Activated CD4-positive, alpha-beta T cell treated with anti-CD3 and anti-CD28 coated beads for 36 hours (primary cell): ENCODE measurements at places on chromosomes 1 and 21. TPM values are rescaled to one million over a fixed set of nuclear protein-coding genes. Genes with fewer than 3 reads are reported as not detected.
A peak's percentile ranks its signal among the peaks of the same experiment; 100 is the strongest.

DNA sequence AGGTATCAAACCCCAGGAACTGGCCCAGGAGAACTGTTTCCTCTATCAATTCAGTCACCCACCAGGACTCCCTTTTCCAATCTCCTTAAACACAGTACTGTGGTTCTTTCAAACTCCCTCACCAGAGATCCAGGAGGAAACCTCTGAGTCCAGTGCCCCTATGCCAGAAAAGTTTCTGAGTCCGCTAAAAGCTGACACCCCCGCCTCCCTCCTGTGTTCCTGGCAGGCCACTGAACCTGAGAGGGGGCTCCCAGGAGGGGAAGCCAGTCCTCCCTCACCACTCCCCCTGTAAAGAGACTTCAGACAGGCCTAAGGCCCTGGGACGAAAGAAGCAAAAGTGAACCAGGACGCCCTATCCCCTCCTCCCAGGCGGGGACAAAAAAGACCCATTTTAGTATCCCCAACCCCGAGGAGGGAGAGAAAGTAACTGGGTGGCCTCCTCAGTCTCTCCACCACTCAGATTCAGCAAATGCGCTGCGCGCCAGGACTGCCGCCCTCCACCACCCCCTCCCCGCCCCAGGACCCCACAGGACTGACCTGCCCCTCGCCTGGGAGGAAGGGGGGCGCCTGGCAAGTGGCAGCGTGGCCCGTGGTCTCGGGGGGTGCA lies 624 bp downstream of the SLC41A1 start:
- DNase-seq, result peak; percentile 36

- no peak for DNase-seq
Measured at GRCh38 chr1:30405081-30405480, 318.3 kb downstream of the MATN1 start.

DNA sequence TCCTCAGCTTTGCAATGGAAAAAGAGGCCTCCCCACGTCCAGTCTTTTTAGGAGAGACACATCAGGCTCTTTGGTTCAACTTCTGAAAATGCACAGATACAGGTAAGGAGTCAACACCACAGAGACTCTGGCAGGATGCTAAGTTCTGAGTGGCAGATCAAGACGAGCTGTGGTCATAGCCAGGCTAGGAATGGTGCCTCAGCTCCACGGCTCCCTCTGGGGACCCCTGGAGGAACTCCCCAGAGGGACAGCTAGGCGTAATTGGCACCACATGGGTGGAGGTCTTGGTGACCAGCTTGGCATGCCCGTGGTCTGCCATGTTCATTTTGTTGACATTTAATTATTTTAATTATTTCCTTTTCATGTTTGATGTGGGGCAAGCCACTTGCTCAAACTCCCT lies 206.1 kb downstream of the KAZN start:
- DNase-seq, result peak; percentile 10

Gene GNB1
- total RNA-seq, result 669 TPM

DNA sequence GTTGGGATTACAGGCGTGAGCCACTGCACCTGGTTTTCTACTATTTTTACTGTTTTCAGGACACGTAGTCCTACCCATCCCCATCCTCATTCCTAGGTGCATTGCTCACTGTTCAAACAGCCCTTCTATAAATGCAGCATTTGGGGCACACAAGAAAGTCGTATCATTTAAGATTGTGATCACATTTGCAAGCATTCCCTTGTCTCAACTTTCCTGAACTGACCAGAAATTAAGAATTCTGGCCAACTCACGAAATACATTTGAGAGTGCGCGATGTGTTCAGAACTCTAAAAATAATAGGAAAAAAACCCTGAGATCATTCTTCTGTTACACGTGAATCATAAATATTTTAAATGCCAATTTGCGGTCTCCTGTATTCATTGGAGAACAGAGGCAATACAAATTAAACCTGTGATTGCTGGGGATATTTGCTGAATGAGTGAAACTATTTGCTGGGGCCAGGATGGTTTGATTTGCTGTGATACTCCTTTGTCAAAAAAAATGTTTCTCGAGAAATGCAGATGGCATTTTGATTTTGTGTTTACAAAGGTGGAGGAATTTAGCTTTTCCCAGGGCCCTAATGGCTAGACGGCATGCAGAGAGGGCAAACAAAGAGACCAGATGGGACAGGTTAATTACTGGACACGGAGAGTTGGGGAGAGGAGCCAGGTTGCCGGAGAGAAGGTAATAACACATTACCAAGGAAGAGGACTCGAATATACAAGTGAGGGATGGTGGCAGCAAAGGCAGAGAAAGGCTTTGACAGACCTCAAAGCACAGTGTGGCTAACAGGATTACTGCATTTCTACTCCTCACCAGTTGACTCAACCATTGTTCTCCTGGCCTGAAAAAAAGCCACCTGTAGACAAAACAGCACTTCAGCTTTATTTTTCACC lies 38.4 kb downstream of the STPG1 start:
- no peak for DNase-seq

DNA sequence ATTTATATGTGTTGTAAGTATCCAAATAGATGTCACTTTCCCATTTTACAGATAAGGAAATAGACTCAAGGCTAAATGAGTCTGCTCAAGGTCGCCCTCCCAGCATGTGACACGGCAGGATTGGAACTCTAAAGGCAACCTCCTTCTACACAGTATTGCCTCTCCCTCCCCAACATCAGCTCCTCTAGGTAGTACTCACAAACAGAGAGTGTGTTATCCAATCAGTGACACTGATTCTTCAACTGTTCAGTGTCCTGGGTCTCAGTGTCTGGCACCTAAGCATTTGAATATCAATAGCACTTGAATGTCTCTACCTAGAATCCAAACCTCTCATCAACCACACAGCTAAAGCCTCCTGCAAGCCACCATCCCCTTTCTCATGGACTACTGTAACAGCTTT lies 87.1 kb downstream of the DAB1 start:
- DNase-seq, result no peak

DNA sequence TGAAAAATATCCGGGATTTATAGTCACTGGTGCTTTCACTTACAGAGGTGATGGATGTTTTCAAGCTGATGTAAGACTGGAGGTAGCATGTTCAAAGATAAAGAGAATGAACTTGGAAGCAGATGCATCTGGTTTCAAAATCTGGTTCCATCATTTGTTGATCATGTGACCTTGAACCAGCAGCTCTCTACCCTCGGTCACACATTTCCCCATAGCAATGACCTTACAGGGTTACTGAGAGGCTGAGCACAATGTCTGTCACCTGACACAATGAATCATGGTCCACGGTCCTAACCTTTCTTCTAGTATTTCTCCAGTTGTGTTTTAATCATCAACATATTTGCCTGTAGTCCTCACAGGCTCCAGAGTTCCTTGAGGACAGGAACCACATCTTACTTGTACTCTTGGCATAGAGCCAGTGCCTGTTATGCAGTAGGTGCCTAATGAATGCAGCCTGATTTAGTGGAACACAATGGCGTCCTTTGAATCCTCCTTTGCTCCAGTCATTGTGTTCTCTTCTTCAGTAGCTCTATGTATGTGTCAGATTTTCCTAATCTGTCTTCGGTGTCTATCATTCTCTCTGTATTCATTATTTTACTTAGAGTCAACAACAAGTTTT lies 667.3 kb downstream of the PTPRU start:
- no peak for DNase-seq

Gene CLDN17
- total RNA-seq, result not detected

GRCh38 chr1:111032295-111032897 lies 68.7 kb upstream of the LRIF1 start:
- DNase-seq, result peak; percentile 45

Gene KRTAP6-3
- not detected for total RNA-seq

Gene HPDL
- 12.7 TPM for total RNA-seq

- DNase-seq, result no peak
Measured at GRCh38 chr1:175033953-175034352, 10.7 kb upstream of the MRPS14 start.

GRCh38 chr21:21401444-21401843 lies 403.2 kb downstream of the NCAM2 start:
- DNase-seq, result no peak

GRCh38 chr21:42638266-42638863 lies 15.1 kb upstream of the PDE9A start:
- no peak for DNase-seq

DNA sequence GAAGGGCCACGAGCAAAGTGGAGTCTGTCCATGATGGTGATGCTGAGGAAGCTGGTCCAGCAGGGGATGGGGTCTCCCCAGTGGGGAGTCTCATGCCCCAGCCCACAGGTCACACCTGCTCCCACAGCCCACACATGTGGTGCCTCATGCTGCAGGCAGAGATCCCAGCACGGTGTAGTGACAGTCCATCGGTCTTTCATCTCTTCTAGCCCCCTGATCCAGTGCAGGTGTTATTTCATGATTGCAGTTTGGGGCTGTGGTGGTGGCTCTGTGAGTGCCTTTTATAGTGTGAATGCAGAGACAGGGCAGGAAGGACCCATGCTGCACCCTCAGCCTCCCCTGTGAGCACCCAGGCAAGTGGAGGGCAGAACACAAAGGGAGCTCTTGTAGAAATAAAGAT lies 45.0 kb downstream of the UBASH3A start:
- DNase-seq, result no peak

GRCh38 chr1:111030590-111030989 lies 66.9 kb upstream of the LRIF1 start:
- peak; percentile 69 for DNase-seq

GRCh38 chr1:51859333-51859732 lies 19.2 kb downstream of the NRDC start:
- no peak for DNase-seq

GRCh38 chr1:197145446-197146024 lies 934 bp downstream of the ASPM start:
- peak; percentile 19 for DNase-seq

Gene NHLH1
- total RNA-seq, result 0.42 TPM

GRCh38 chr1:243827206-243827605 lies 22.8 kb downstream of the AKT3 start:
- no peak for DNase-seq

GRCh38 chr1:241610056-241610815 lies 29.9 kb downstream of the CHML start:
- DNase-seq, result no peak

Gene MSH4
- total RNA-seq, result 0.39 TPM

Gene CNKSR1
- 3.0 TPM for total RNA-seq

DNA sequence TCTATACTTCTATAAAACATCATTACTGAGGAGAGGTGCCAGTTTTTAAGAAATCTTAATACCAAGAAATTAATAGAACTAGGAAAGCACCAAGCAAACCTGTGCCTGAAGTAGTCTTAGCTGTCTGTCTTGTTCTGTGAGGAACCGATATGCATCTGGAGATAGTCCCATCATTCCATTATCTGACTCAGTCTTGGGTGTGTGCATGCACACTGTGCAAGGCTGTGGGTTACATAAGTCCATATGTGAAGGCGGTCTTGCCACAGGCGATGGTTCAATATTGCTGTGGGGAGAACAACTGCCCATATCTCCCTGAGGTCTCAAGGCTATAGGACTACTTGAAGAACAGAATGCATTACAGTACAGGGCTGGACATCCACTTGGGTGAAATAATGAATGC lies 33.8 kb downstream of the STIL start:
- no peak for DNase-seq

GRCh38 chr1:166488327-166488726 lies 321.5 kb upstream of the FAM78B start:
- no peak for DNase-seq

Gene FMO1
- not detected for total RNA-seq

- no peak for DNase-seq
Measured at GRCh38 chr1:18646786-18647410, 16.3 kb downstream of the PAX7 start.

- DNase-seq, result no peak
Measured at GRCh38 chr1:37657620-37658412, 23.1 kb upstream of the RSPO1 start.

DNA sequence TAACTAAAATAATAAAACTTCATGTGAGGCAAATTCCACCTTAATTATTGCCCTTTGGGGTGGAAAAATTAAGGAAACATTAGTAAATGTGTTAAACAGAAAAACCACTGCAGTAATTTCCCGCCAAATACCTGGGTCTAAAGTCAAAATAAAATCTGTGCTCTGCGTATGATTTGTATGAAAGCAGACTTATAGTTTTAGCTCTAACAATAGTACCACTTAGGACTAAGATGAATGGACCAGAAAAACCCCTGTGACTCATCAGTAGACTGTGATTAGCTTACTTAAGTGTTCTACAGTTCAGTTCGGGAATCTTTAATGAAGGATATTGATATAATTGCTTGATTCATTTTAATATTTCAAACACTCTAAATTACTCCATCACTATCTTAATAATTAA lies 23.3 kb upstream of the C1orf105 start:
- DNase-seq, result no peak

DNA sequence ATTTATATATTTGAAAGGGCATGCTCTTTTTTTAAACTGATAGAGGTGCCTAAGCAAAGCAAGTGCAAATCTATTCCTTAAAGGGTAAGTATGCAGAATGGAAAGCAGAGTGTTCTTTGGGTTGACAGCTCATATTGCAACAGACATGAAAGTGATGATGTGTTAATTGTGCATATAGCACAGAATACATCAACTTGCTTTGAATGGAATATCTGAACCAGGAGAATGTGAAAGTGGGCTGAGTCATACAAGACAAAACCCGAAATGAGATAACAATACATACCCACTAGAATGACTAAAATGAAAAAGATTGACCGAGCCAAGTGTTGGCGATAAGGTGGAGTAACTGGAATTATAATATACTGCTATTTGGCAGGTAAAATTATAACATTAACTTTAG lies 4.3 kb downstream of the CR1 start:
- peak; percentile 7 for DNase-seq

DNA sequence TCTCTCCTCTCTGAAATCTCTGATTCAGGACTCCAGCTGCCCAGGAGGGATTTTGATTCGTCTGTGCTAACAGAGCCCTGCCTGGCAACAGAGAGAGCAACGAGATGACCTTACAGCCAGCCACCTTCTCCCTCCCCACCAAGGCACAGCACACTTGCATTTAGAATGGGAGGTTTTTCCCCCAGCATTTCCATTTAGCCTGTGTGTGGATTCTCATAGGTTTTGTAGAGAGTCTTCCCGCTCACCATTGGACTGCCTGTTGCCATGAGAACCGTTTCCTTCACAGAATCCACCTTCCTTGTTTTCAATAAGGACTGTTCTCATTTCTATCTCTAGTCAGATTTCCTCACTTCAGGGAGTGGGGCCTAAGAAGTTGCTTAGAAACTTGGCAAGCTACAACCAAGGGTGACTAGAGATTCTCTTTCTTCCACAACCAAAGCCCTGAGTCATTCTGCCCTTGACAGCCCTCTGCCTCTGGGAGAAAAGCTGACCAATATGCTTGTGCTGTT lies 5.8 kb upstream of the IKBKE start:
- peak; percentile 32 for DNase-seq

DNA sequence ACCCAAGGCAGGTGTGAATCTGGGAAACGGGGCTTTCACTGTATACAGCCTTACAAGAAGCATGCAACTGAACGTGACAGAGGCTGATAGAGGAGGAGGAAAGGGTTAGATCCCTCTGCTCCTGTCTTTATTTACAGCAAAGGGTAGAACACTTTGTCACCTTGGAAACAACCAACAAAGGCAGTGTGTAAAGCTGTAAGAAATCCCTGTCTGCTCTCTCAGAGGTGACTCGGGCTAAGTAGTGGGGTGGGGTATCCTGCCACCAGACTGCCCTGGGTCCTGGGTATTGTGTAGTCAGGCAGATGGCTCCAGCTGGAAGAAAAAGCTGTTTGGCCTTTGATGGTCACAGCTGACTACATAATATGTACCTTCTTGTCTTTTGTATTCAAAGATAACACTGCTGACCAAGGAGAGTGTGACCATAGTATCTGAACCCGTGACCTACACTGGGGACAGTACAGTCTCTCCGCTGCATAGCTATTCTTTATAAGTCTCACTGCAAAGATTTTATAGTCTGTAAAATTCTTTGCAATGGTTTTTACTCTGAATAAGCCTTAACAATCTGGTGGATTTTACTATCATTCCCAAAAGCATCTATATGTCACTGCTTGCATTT lies 22.1 kb upstream of the POU2F1 start:
- no peak for DNase-seq

- DNase-seq, result no peak
Measured at GRCh38 chr1:69791311-69791710, 223.6 kb downstream of the LRRC7 start.
